T-helper 2 cell treated with Interferon-gamma antibody and Interleukin-4, amounts not matched to agents 5 μg/mL and 100 μg/mL, for 36 hours (primary cell): ENCODE measurements at places on chromosomes 1 and 21.

- H3K4me1 ChIP-seq: no peaks in the 10 kb centered on the region
- peaks cover 49% of the 10 kb centered on the region for H3K36me3 ChIP-seq
These were observed 25.7 kb downstream of the GLMN start for GRCh38 chr1:92273039-92273438.

- no peaks in the 10 kb centered on the region for H3K4me1 ChIP-seq
- H3K36me3 ChIP-seq: no peaks in the 10 kb centered on the region
- H3K4me3 ChIP-seq: no peak overlapping the region
- no peak for DNase-seq
- H3K27me3 ChIP-seq: peaks cover 4% of the 10 kb centered on the region
- no peak overlapping the region for H3K27ac ChIP-seq
These were observed 11.4 kb upstream of the DNASE2B start for GRCh38 chr1:84386716-84387479.

GRCh38 chr1:235919833-235920441 lies 53.2 kb upstream of the LYST start:
- H3K4me1 ChIP-seq: peaks cover 26% of the 10 kb centered on the region
- H3K4me3 ChIP-seq: no peak overlapping the region
- no peak for DNase-seq
- H3K27ac ChIP-seq: no peak overlapping the region

GRCh38 chr1:160772331-160772730 lies 23.6 kb upstream of the LY9 start:
- H3K4me3 ChIP-seq: no peak overlapping the region
- no peak for DNase-seq
- no peak overlapping the region for H3K27ac ChIP-seq
- H3K27me3 ChIP-seq: no peaks in the 10 kb centered on the region
- no peaks in the 10 kb centered on the region for H3K36me3 ChIP-seq
- H3K4me1 ChIP-seq: peaks cover 24% of the 10 kb centered on the region

DNA sequence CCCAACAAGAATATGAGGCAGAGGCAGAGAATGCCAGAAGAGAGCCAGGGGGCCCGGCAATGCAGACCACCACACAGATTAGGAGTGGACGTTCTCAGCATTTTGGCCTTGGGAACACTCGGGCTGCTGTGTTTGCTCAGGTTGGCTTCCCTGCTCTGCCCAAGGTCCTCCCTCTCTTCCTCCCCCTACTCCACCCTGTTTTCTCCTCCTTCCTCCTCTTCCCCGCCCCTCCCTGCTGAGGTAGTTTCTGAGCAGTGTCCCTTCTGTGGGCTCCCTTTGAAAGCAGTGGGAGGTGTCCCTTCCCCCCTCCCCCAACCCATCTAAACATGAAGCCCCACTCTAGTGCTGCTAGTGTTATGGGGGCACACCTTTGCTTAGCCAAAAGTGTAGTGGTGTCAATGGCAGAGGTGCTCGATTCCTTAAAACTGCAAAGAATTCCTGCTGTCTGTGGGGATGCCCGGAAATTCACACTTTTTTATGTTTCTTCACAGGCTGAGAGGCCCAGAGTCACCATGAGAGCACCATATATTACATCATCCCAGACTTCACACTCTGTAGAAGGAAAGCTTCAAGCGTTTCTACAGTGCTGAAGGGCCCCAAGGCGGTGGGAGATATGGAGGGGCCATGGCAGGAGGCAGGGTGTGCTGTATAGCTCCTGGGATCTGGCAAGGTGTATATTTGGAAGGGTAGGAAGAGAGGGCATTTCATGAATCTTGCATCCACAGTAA lies at the start of gene HHIPL2:
Gene HHIPL2, minus strand, starts transcription at position 161 of the 728 bp plus-strand sequence. Its CDS starts 60 bp downstream, at position 101.
- H3K27ac ChIP-seq: no peak within 1 kb of the TSS
- H3K4me3 ChIP-seq: no peak within 1 kb of the TSS
- DNase-seq: no peak
- peaks cover 10% of the 10 kb centered on the region for H3K27me3 ChIP-seq

GRCh38 chr21:38121888-38122720 lies 134.7 kb upstream of the KCNJ15 start:
- DNase-seq: no peak
- no peak overlapping the region for H3K4me3 ChIP-seq
- H3K4me1 ChIP-seq: no peaks in the 10 kb centered on the region
- no peaks in the 10 kb centered on the region for H3K36me3 ChIP-seq
- H3K27me3 ChIP-seq: no peaks in the 10 kb centered on the region

- H3K27ac ChIP-seq: no peak overlapping the region
- DNase-seq: no peak
- peaks cover 6% of the 10 kb centered on the region for H3K4me1 ChIP-seq
- peaks cover 12% of the 10 kb centered on the region for H3K36me3 ChIP-seq
- H3K4me3 ChIP-seq: no peak overlapping the region
These were observed 20.8 kb upstream of the EPB41 start for GRCh38 chr1:28893403-28894102.

DNA sequence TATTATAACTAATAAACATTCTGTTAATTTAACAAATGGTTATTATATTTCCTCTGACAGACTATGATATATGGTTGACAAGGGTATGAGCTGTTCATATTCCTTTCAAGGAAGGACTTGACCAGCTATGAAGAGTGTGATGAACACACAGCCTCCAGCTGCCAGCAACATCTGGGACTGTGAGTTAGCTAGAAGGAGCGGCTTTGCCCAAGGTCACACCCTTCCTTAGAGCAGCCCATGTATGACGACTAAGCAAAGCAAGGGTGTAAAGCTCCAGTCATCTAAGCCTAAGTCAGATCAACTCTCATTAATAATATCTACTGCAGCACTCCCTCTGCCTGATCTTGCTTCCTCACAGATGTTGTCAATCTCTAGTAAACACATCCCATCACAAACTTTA lies 355.4 kb downstream of the PLPP3 start:
- no peak for DNase-seq
- H3K27ac ChIP-seq: no peak overlapping the region
- H3K36me3 ChIP-seq: no peaks in the 10 kb centered on the region
- H3K4me1 ChIP-seq: no peaks in the 10 kb centered on the region
- no peak overlapping the region for H3K4me3 ChIP-seq
- H3K27me3 ChIP-seq: no peaks in the 10 kb centered on the region

GRCh38 chr1:43853161-43853921 lies 80.3 kb upstream of the ARTN start:
- peaks cover 6% of the 10 kb centered on the region for H3K4me1 ChIP-seq
- H3K27me3 ChIP-seq: no peaks in the 10 kb centered on the region
- H3K4me3 ChIP-seq: no peak overlapping the region
- peaks cover 5% of the 10 kb centered on the region for H3K36me3 ChIP-seq

- H3K4me3 ChIP-seq: no peak overlapping the region
- no peaks in the 10 kb centered on the region for H3K27me3 ChIP-seq
- no peak for DNase-seq
- no peak overlapping the region for H3K27ac ChIP-seq
These were observed 15.8 kb downstream of the CNTN2 start for GRCh38 chr1:205058853-205059252.

- H3K27ac ChIP-seq: no peak overlapping the region
- no peaks in the 10 kb centered on the region for H3K4me1 ChIP-seq
- H3K36me3 ChIP-seq: no peaks in the 10 kb centered on the region
- no peak for DNase-seq
- H3K27me3 ChIP-seq: peaks cover 7% of the 10 kb centered on the region
- H3K4me3 ChIP-seq: no peak overlapping the region
These were observed 1.8 kb downstream of the NR1I3 start for GRCh38 chr1:161235957-161236775.

GRCh38 chr1:203486618-203487370 lies 7.2 kb upstream of the OPTC start:
- H3K27me3 ChIP-seq: peaks cover 8% of the 10 kb centered on the region
- H3K4me1 ChIP-seq: peaks cover 2% of the 10 kb centered on the region
- H3K36me3 ChIP-seq: no peaks in the 10 kb centered on the region
- DNase-seq: no peak
- H3K27ac ChIP-seq: peak overlapping the region; percentile 8
- H3K4me3 ChIP-seq: peak overlapping the region; percentile 72

GRCh38 chr1:168821434-168821833 lies 92.4 kb upstream of the DPT start:
- H3K36me3 ChIP-seq: no peaks in the 10 kb centered on the region
- peaks cover 5% of the 10 kb centered on the region for H3K27me3 ChIP-seq
- peaks cover 5% of the 10 kb centered on the region for H3K4me1 ChIP-seq
- DNase-seq: no peak

GRCh38 chr1:231933711-231934626 lies 307.4 kb downstream of the DISC1 start:
- peaks cover 4% of the 10 kb centered on the region for H3K4me1 ChIP-seq
- no peak overlapping the region for H3K4me3 ChIP-seq
- no peak for DNase-seq
- H3K27ac ChIP-seq: no peak overlapping the region
- peaks cover 14% of the 10 kb centered on the region for H3K27me3 ChIP-seq

DNA sequence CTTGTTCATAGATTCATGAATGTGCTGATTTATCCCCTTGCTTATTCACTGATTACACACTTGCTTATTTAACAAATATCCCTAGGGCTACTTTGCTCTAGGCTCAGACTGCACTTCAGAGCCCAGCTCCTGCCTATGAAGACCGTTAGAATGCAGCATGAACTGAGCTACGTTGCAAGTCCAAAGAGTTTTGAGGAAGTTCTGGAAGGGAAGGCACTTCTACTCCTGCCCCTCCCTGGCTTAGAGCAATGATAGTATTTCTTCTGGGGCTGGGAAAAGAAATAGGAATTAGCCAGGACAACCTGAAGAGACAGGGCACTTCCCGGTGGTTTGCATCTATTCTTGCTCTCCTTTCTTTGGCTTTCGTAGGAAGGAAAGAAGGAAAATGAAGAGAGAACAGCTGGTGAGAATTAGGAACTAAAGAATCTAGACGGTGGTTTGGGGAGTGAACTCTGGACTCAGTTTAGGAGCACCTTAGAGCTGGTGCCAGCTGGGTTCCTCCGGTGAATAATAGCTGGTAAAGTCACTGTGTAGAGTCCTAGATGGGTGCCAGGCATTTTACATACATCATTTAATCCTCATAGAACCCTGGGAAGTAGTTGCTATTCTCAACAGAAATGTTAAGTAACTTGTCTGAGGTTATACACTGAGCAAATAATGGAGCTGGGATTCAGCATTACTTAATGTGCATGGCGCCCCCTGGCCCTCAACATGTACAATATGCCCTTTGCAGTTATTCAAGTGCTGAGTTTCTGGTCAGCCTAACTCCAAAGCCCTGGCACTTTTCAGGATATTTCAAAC lies 65.9 kb downstream of the NDUFS5 start:
- H3K27ac ChIP-seq: no peak overlapping the region
- H3K27me3 ChIP-seq: no peaks in the 10 kb centered on the region
- no peaks in the 10 kb centered on the region for H3K36me3 ChIP-seq
- DNase-seq: peak; percentile 35
- H3K4me1 ChIP-seq: peaks cover 3% of the 10 kb centered on the region

DNA sequence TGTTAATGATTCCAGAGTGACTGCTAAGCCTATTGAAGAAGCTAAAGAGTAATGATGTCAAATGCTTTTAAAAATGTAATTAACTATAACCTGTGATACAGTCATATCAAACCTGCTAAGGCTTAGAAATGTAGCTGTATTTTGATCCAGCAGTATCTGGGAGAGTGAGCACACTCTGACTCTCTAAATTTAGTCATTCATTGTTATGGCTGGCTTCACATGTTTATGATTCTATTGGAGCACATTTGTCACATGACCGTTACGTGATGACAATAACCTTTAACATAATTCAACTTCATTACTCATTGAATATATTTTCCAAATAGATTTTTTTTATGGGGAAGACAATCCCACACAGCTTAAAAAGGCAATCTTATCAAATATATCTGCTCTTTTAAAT lies 587.1 kb downstream of the LMO4 start:
- H3K27ac ChIP-seq: no peak overlapping the region
- no peaks in the 10 kb centered on the region for H3K4me1 ChIP-seq
- no peaks in the 10 kb centered on the region for H3K27me3 ChIP-seq
- no peaks in the 10 kb centered on the region for H3K36me3 ChIP-seq
- H3K4me3 ChIP-seq: no peak overlapping the region

DNA sequence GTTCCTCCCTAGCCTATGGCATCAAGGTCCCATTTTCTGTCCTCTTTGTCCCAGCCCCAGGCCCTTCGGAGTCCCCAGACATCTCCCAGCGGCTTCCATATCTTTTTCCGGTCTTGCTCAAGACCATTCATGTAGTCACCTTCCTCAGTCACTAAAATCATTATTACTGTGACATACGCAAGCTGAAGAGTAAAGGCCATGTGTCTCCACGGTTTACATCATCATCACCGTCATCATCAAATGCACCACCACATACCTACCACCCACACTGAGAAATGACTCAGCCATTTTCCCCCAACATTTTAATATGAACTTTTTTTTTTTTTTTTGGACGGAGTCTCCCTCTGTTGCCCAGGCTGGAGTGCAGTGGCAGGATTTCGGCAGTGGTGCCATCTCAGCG lies 43.4 kb downstream of the FHAD1 start:
- H3K36me3 ChIP-seq: no peaks in the 10 kb centered on the region
- no peaks in the 10 kb centered on the region for H3K4me1 ChIP-seq
- DNase-seq: peak; percentile 35
- H3K4me3 ChIP-seq: no peak overlapping the region
- no peak overlapping the region for H3K27ac ChIP-seq
- H3K27me3 ChIP-seq: peaks cover 2% of the 10 kb centered on the region

DNA sequence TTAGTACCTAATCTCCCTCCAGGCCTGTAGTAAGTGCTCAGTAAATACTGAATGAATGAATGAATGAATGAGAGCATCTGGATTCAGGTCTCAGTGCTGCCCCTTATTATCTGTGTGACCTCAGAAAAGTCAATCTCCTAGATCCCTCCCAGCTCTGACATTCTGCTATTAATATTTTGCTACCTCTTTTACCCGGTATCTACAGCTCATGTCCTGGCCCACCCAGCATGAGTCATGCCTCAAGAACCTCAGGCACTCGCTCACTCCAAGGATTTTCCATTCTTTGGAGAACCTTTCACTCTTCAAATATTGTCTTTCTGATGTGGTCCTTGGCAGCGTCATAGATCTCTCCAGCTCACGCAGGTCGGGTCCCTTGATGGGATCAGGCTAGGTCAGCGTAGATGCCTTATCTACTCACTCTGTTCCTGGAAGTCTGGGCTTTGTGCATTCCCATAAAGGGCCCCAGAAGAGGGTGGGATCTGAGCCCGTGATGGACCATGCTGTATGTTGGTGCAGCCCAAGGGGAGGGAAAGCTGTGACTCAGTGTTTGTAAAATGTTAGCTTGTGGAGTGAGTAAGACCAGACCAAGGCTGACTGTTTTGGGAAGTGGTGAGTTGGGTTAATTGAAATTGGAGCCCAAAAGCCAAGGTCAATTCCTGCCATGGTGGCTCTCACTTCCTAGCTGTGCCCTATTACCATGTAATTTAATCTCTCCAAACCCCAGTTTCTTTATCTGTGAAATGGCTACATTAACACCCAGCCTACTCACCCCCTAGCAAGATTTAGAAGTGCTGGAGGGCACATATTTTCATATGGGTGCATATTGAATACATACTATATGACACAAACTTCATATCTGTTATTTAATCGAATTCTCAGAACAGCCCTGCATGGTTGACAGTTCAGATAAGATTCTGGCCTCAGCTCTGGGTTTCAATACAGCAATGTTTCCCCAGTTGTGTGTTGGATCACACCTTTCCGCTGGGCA lies 214.1 kb upstream of the USP24 start:
- no peak overlapping the region for H3K4me3 ChIP-seq
- no peak overlapping the region for H3K27ac ChIP-seq
- no peaks in the 10 kb centered on the region for H3K36me3 ChIP-seq
- H3K4me1 ChIP-seq: no peaks in the 10 kb centered on the region

- H3K27ac ChIP-seq: no peak overlapping the region
- no peak overlapping the region for H3K4me3 ChIP-seq
- H3K36me3 ChIP-seq: no peaks in the 10 kb centered on the region
- DNase-seq: no peak
- peaks cover 27% of the 10 kb centered on the region for H3K4me1 ChIP-seq
These were observed 5.8 kb upstream of the KIAA0040 start for GRCh38 chr1:175198332-175198731.
